ENCODE measurements at places on chromosomes 6 and 20.

- DNase-seq: no peak
These were observed 12.5 kb downstream of the AGPAT4 start for GRCh38 chr6:161261325-161261724.

GRCh38 chr6:157143890-157144798, 179.2 kb downstream of the TMEM242 start:
- no peak for DNase-seq

- DNase-seq: no peak
These were observed 73.3 kb downstream of the OTOR start for GRCh38 chr20:16821211-16822089.

DNA sequence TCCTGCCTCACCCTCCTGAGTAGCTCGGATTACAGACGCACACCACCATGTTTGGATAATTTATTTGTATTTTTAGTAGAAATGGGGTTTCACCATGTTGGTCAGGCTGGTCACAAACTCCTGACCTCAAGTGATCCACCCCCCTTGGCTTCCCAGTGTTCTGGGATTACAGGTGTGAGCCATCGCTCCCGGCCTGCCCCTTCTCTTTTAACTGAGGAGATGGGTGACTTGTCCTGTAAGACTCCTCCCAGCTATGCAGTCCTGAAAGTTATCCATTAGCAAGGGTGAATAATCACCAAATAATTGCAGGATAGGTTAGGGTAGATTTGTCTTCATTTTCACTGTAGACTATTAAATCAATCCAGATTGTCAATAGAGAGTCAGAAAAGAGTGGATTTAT, 40.5 kb upstream of the JARID2 start:
- DNase-seq: no peak

- DNase-seq: no peak
These were observed 299.0 kb downstream of the DOK5 start for GRCh38 chr20:54774426-54774825.

DNA sequence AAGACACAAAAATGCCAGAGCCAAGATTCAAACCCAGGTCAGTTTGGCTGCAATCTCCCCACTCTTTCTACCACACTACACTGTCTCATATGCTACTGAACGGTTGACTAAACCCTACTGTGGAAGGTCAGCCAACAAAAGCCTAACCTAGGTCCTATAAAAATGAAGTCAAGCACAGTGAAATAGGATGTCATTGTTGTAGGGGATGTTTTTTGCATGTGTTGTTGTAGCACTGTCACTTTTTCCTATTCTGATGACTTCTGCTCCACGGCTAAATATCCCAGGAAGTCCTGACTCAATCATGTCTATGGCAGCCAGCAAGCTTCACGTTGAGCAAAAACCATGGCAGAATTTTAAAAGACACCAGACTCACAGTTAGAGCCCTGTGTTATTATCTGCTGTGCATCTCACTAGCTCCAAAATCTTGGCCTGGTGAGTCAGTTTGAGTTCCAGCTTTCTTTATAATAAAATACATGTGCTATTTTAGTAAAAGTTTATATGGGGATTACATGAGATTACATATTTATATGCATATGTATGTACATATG, 322.1 kb upstream of the NT5E start:
- no peak for DNase-seq

GRCh38 chr20:43530321-43531090, 23.0 kb downstream of the L3MBTL1 start:
- DNase-seq: no peak

Data from naive thymus-derived CD8-positive, alpha-beta T cell (primary cell).